NCI-H526 (cell line): ENCODE measurements at places on chromosomes 5 and 9.

GRCh38 chr9:122197882-122198281 is 30.9 kb downstream of the LHX6 start:
- no peak for DNase-seq

GRCh38 chr9:134966697-134967546 is 49.2 kb upstream of the FCN1 start:
- DNase-seq = no peak

DNA sequence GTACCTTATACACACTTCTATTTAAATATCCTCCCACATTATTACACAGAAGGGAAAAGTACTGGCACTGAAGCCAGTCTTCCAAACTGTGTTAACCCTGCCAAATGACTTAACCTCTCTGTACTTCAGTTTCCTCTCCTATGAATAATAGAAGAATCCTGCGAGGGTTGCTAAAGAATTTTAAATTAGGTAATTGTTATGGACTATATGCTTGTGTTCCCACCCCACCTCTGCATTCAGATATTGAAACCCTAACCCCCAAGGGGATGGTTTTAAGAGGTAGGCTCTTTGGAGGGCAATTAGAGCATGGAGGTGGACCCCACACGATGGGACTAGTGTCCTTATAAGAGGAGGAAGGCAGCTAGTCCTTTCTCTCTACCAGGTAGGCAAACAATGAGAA is 72.7 kb downstream of the TTLL11 start:
- DNase-seq = no peak

DNA sequence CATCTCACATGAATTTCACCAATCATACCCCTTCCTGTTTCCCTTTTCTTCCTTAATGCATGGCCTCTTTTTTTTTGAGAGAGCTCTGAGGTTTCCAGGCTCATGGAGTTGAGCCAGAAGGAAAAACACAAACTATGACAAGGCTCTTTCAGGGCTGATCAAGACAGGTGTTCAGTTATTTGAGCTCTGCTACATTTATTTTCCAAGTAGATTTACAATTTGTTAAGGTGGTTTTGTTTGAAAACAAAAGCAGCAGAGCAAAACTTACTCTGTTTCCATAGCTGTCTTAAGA is 62.4 kb upstream of the IL7R start:
- DNase-seq = no peak

GRCh38 chr5:73917433-73917832 is 291.4 kb downstream of the ARHGEF28 start:
- DNase-seq = no peak

- DNase-seq = no peak
These were observed 747.8 kb downstream of the CDH18 start for GRCh38 chr5:19240170-19240569.

DNA sequence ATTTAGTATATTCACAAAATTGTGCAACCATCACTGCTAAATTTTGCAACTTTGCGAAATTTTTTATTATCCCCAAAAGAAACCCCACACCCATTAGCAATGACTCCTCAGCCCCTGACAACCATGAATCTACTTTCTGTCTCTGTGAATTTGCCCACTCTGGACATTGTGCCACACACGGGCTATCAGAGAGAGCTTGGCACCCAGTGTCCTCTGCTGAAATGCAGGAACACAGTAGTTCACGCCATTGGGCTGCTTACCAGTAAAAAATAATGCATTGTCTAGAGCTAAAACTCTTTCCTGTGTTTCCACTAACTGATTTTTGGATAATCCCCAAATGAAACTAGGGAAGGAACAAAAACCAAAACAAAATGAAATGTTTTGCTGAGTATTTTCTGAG is 60.0 kb downstream of the HRH2 start:
- no peak for DNase-seq

- DNase-seq = no peak
These were observed 408.7 kb downstream of the ARHGEF28 start for GRCh38 chr5:74034733-74035132.

- no peak for DNase-seq
These were observed 37.9 kb upstream of the GABRP start for GRCh38 chr5:170745481-170746071.

DNA sequence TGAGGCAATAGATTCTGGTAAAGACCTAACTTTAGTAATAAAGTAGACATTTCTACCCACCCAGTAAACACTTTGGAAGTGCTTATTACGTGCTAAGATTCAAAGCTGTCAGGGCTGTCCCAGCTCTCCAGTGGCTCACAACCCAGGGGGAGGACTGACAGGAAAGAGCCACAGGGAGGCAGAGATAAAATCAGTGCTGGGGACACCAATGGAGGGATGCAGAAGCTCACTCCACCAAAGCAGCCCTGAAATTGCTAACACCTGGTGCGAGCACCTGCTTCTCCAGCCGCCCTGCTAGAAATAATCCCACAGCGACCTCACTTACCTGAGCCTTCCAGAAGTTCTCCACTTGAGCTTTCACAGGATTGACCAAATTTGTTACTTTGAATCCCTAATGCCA is 501.0 kb downstream of the BNC2 start:
- DNase-seq = no peak

- DNase-seq = peak; percentile 76
These were observed 74.6 kb upstream of the CPLX2 start for GRCh38 chr5:175796536-175797499.

DNA sequence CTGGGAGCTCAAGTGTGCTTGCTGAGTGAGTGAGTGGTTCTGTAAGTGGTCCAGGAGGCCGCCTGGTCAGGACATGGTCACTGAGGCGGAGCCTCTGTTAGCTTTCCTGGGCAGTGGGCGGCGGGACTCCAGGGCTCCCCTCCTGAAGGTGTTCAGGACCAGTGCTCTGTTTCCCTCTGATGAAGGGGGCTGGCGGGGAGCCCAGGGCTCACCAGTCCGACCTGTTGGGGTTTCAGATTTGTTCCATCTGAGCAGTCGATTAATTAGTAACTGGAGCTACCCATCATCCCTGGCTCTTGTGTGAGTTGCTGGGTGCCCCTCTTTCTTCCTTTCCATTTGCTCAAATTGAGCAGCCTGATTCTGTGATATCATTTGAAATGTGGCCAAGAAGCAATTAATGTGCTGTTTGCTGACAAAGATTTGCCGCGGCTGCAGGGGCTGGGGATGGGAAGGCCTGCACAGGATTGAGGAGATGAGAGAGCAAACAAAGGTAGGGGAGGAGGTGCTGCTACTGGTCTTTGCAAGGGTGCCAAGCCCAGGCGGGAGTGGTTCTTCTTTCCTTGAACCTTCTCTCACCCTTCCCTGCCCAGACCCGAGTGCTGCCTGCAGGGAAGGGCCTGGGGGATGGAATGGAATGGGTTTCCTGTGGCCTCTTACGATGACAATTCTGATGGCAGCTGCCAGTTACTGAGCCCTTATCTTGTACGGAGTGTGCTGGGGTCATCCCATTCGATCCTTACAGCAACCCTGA is 92.8 kb upstream of the PITX1 start:
- no peak for DNase-seq

- no peak for DNase-seq
These were observed 406.1 kb upstream of the CHD1 start for GRCh38 chr5:99334936-99335335.

DNA sequence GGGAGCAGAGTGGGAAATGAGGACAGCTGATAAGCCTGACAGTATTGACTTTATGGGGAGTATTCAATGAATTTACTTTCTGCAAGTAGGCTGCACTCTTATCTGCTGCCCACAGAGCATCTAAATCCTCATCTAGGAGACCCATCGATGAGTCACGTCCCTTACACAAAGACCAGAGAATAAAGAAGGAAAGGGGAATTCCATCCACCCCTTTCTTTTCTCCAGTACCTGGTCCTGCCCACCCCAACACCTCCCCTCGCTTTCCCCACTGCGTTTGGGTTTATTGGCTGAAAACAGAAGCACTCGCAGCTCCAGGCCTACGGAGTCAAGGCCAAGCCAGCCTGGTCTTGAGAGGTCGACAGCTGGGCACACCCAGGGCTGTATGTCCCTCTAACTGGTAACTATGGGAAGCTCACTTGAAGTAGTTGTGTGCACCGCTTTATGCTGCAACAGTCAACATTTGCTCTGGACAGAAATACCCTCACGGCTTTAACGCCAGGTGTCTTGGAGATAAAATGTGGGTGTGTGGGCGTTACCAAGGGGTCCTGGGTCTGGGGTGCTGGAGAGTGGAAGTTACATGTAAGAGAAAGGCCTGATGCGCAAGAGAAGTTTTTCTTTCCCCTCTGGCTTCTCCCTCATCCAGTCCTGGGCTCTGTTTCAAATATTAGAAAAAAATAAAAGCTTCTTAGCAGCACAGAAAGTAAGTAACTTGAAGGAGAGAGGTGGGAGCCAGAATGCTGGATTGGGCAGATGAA is 14.5 kb upstream of the TAL2 start:
- no peak for DNase-seq

DNA sequence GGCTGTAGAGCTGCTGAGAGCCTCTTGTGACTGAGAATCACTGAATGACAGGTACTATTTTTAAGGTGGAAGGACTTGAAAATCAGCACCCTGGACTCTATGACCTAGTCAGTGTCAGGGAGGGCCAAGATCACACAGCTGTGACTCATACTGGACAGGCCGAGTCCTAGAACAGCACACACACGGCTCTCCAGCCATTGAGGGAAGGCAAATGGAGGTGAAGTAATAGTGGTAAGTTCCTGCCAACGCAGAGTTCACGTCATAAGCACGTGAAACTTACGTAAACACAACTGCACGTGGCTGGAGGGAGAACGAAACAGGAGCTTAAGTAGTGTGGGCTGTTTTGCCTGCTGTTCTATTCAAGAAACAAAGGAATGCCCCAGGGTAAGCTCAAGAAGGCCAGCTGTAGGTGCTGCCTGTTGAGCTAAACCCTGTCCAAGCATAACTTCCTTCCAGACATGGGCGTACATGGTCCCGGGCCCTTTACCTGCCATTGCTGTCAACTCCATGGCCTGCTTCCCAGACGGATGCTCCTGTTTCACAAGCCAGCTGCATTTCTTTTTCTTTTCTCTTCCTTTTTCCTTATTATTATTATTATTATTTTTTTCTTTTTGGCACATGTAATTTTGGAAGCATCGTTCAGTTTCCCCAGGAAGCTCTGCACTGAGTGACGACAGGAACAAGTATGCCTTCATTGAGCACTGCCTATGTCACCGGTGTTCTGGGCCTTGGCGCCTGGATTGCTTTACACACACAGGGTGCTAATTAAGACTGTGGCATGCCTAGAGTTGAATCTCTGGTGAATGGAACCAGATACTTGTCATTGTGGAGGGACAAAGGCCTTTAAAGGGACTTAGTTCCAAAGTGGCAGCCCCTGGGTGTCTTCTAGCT is 10.2 kb upstream of the LCP2 start:
- no peak for DNase-seq

DNA sequence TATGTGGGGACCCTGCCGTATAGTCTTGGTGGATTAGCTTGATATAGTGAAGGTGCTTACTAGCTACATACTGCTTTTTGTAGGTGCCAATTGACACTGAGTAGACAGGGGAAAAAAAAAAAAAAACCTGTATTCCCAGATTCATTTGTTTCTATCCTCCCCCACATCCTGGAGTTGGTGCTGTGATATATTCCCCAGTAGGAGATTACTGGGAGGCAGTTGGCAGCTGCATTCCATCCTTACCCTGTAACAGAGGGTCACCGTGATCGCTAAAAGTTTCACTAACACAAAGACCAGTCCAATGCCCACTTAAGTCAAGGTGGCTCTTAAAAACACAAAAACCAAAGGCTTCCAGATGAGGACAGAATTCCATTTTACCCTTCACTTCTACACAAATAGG is 27.4 kb upstream of the TOMM5 start:
- no peak for DNase-seq

DNA sequence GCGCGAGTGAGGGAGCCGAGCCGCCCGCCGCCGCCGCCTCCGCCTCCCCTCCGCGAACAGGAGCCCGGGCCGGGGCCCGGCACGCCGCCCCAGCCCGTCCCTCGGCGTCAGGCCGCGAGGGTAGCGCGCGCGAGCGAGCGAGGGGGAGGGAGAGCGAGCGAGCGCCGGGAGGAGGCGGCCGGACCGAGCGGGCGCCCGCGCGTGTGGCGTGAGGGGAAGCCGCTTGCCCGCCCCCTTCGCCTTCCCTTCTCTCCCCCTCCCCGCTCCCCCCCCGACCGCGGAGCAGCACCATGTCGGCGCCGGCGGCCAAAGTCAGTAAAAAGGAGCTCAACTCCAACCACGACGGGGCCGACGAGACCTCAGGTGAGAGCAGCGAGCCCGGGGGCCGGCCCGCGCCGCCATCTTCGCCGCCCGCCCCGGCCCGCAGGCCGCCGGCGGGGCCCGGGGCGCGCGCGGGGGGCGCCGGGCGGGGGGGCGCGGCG is 312 bp downstream of the SET start:
- DNase-seq = peak; percentile 73

- DNase-seq = no peak
These were observed 44.6 kb upstream of the LPCAT1 start for GRCh38 chr5:1568201-1568979.
